ENCODE measurements at places on chromosomes 7 and 10. TPM values are rescaled to one million over a fixed set of nuclear protein-coding genes. Genes with fewer than 3 reads are reported as not detected.

MRPS24 gene
- total RNA-seq, result 25.3 TPM

GATA3 gene
- total RNA-seq, result not detected

AKR1D1 gene
- not detected for total RNA-seq

PDZD7 gene
- total RNA-seq, result 10.2 TPM

ACADSB gene
- total RNA-seq, result 14.3 TPM
